ENCODE measurements at places on chromosomes 7 and 10.

GRCh38 chr7:98879198-98879978 is 1.1 kb downstream of the TRRAP start:
- no peak for DNase-seq

GRCh38 chr7:138542183-138542582 is 82.1 kb downstream of the TRIM24 start:
- DNase-seq, result no peak

DNA sequence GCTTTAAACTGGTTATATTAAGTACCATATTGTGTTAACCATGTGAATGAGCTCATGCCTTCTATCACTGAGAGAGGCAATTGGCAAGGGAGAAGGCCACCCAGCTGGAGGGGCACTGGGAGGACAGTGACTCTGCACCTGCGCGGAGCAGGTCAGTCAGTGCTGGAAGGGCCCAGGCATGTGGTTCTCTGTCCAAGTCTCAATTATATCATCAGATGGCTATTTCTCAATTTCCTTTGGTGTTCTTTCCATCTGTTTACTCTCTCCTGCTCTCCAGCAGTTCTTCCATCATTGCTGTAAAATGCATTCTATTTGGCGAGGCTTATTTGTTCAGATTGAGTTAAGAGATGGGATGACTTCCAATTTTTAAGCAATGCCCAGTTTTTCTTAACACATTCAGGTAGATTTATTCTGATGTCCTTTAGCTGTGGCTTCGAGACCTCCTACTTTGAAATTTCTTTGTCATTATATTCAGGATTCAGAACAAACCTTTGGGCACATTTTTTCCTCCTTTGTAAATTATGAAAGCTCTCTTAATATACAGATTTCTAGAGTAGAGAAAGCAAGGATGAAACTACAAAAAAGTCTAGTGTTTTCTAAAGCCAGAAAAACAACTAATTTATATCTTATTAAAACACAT is 159.3 kb downstream of the BMPER start:
- DNase-seq, result no peak

DNA sequence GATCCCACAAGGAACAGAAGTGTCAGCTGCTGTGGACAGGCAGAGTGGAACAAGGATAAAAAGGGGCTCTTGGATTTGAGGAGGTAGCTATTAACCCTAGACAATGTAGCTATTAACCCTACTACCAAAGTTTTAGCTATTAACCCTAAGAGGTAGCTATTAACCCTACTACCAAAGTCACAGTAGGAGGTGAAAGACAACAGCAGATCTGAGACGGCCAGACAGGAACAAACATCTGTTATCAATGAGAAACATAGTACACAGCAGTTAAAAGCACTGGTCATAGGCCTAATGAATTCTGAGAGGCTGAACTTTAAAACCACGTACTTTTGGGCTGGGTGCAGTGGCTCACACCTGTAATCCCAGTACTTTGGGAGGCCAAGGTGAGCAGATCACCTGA is 11.9 kb downstream of the ERCC6 start:
- no peak for DNase-seq

- no peak for DNase-seq
Measured at GRCh38 chr7:101874028-101874427, 56.6 kb downstream of the CUX1 start.

GRCh38 chr7:94662548-94662947 is 6.6 kb upstream of the SGCE start:
- no peak for DNase-seq

GRCh38 chr10:10294881-10295529 is 722.7 kb upstream of the CELF2 start:
- DNase-seq, result peak; percentile 11

GRCh38 chr10:98474628-98475027 is 27.9 kb upstream of the HPS1 start:
- DNase-seq, result no peak
